ENCODE measurements at places on chromosomes 7 and 10. TPM values are rescaled to one million over a fixed set of nuclear protein-coding genes. Genes with fewer than 3 reads are reported as not detected.

Gene IL6
- total RNA-seq, result 0.41 TPM

GRCh38 chr10:10824591-10825148 lies 193.0 kb upstream of the CELF2 start:
- DNase-seq, result no peak

- DNase-seq, result no peak
These were observed 2.5 kb upstream of the ANXA11 start for GRCh38 chr10:80207768-80208370.

GRCh38 chr10:21600804-21601433 lies 66.9 kb downstream of the MLLT10 start:
- no peak for DNase-seq

DNA sequence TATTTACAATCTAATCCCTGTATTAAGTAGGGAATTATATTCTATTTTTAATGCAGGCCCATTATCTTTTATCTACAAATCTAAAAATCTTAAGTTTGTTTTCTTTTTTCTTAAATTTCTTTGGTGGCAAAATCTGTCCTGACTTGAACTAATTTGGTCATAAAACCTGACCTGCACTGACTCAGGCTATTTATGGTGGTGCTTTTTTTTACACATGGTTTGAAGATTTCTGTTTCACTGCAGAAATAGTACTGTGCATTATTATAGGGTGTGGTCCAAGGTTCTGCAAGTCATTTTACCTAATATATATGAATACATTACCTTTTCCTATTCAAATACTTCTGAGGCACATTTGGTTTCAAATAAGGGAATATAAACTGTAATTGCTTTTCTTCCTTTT lies 137.0 kb downstream of the CD36 start:
- no peak for DNase-seq

DNA sequence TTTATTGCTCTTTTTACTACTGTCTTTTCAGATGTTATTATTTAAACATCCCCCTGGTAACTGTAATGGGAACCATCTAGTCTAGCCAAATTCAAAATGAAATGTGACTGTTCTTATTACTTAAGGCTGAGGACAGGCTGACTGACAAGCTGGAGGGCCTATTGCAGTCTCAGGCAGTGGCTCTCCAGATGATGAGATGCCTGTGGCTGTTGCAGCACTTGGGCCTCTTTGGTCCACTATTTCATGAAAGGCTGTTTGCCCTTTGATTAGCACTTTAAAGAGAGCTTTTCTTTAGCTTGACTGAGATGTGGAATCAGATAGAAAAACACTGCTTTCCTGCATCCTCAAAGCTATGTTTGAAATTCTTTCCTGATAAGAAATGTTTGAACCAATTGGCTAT lies 540.5 kb downstream of the SORCS3 start:
- no peak for DNase-seq

GRCh38 chr7:50141854-50142253 lies 48.8 kb upstream of the ZPBP start:
- DNase-seq, result no peak

- no peak for DNase-seq
These were observed 15.7 kb downstream of the UNCX start for GRCh38 chr7:1248143-1248915.

DNA sequence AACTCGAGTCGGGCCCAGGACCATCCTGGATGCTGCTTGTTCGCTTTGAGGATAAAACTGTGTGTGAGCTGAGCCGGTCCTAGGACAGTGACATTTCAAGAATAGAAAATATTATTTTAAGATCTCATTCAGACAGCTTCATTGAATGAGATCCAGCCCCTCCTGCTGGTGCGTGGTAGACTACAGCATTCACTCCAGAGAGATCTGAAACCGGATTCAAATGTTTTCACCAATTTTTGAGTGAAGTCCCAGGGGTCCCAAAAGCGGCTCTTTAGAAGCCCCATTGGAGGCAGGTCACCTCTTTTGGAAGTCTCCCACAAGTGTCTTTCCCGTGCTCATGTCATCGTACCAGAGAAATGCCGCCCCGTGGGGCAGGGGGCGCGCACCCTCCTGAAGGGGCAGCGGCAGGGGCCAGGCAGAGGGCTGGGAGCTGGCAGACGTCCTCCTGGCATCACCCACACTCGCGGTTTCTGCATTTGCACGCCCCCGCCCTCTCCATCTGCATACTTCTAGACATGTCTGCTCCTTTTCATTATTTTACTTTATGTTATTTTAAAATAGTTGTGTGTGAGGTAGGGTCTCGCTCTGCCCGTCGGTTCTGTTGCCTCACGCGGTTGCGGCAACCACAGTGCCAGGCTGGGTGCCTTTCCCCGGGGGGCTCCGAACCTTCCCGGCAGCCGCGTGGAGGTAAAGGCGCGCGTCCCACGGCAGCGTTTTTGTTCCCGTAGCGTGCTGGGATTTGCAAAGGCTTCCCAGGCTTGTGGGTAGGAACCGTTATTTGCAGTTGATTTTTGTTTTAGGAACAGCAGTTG lies 52.3 kb upstream of the DPYSL4 start:
- no peak for DNase-seq

DNA sequence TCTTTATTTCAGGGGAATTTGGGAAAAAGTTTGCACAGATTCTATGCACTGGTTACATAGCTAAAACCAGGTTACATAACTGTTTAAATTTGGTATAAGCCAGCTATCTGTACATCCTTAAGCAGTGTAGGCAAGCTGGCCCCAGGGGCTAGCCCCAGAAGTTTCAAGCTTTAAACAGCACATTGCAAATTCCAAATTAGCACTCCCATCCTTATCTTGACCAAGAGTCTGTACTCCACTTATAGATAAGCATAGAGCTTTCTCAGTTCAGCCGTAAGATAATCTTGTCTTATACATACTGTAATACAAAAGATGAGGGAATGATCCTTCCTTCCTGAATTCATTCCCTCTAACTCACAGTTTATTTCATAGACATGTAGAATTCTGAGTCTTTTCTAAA lies 109.3 kb downstream of the SPAG6 start:
- DNase-seq, result no peak

- DNase-seq, result no peak
These were observed 26.6 kb downstream of the ST8SIA6 start for GRCh38 chr10:17427666-17428350.

GRCh38 chr10:131678171-131678570 lies 222.6 kb upstream of the PPP2R2D start:
- no peak for DNase-seq

- no peak for DNase-seq
These were observed 42.5 kb downstream of the SYPL1 start for GRCh38 chr7:106069471-106070200.

DNA sequence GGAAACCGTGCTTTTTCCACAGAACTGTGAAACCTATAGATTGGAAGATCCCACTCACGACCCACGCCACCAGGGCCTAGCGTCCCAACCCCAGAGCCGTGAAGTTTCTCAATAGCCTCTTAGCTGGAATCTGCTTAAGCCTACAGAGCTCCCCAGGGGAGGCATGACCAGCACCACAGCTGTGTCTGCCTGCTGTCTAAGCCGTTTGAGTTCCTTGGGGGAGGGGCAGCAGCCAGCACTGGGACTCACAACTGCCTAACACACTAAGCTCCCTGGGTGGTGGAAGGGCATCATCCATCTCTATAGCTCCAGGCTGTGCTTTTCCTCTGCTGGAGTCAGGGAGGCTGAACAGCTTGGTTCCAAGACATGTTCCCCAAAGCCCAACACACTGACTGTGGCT lies 26.0 kb upstream of the TMEM140 start:
- DNase-seq, result no peak

- DNase-seq, result no peak
These were observed 112.1 kb upstream of the ABCB5 start for GRCh38 chr7:20503278-20503950.

DNA sequence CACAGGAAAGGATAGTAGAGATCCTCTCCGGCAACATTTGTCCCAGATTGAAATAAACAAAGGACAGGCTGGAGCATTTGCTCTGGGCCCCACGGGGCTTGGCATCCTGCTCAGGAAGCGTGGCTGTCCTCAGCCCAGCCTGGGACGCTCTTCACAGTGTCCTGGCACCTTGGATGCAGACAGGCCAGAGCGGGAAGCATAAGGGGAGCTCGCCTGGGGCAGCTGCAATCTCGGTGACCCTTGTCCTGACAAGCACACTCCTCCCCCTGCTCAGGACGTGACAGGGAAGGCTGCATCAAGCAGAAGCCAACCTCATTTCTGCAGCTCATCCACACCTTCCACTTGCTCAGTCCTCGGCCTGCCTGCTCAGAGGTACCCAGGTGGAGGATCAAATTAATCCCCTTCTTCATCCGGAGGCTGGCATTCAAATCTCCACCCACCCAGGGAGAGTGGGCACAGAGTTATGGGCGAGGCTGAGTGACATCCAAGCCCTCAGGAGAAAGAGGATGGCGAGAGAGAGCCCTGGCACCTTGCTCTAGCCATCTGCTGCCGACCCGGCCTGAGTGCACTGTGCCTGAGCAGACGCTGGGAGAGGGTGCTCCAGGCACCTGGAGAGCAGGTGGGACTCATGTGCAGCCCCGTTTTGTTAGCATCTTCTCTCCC lies 47.6 kb downstream of the ABRAXAS2 start:
- no peak for DNase-seq

DNA sequence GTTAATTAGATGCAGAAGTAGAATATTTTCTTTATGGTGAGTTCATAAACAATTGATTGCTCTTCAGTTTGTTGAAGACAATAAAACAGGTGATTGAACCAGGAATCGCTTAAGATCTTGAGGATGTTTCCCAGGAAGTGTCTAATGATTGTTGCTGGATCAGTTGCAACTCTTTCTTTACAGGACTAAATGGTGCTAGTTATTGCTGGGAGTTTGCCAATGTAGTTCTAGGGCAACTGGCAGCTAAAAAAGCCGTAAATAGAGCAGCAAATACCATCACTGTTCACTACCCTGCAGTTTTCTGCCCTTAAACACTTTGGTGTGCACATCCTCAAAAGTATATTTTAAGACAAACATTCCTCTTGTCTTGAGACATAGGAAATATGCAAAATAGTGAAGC lies 119.2 kb upstream of the ANK3 start:
- DNase-seq, result no peak

DNA sequence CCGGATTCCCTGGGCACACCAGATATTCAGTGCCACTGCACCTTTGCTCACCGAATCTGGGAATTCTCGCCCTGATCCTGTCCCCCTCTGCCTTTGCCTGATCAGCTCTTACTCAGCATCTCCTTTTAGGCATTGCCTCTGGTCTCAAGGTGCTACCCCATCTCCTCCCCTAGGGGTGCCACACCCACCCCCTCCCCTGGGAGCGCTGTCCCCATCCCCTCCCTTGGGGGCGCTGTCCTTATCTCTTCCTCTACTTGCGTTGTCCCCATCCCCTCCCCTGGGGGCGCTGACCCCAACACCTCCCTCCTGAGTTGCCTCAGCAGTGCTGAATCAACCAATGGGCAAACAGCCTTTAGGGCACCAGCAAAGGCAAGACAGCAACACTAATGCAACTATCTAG lies 686.9 kb upstream of the FOXK1 start:
- peak; percentile 78 for DNase-seq

DNA sequence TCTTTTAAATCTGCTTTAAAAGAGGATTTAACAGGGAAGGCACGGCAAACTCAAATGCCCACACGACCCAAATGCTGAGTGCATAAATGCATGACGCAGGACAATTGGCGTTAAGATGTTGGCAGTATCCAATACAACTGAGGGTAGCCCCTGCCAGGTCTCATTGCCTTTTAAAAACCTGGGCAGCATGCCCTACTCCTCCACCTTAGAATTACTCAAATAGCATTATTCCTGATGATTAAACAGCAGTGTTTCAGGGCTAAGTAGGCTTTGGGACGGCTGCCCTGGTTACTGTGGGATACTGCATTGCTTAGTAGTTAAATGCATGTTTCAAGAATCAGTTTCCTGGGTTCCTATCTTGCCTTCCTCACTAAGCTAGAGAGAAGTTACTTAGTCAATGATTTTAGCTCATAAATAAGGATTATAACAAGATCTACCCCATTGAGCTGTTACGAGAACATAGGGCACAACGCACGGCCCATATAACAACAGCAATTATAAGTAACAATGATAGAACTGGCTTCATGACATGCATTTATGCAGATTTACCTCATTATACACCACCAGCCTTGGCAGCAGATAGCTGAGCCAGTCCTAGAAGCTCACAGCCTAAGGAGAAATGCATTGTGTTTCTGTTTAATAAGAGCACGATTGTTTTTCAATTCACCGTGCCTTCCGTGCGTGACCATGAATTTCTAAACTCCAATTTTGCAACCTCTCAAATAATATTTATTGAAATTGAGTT lies 7.9 kb downstream of the TUBAL3 start:
- DNase-seq, result no peak

DNA sequence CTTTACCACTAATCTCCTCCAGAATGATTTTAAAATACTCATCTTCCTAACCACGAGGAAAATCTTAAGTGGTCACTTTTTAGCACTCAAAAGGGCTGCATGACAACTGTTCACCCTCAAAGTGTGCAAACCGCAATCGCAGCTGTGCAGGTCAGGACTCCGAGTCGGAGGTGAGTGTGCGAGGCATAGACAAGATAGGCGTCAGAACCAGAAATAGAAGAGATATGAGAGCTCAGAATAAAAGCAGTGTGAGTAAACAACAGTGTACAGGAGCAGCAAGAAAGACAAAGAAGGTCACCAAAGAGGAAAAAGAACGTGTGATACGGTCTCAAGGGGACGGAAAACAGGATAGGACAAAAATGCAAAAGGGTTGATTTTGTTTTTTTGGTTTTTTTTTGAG lies 17.5 kb upstream of the ENO4 start:
- no peak for DNase-seq

DNA sequence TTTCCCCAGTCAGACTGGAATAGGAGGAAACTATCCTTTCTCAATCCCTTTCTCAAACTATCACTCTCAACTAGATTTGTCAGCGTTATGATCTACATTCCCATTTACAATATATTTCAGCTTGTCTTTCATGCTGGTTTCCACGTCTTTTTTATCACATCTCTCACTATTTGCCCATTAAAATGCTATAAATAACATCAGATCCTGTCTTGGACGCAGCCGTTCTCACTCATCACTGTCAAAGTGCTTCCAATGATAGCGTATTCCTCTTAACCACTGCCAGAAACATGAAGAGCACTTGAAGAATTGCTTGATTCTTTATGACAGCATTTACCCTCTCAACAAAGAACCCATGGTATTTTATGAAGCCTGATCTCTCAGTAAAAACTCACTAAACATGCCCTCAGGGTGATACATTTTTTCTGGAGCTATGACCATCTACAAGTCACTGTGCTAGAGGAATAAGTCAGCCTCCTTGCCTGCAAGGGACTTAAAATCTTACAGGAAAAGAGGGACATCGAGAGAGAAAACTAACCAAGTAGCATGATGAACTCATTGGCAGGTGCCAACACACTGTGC lies 205.6 kb upstream of the PFKP start:
- DNase-seq, result no peak

GRCh38 chr7:97630116-97630515 lies 101.8 kb upstream of the TAC1 start:
- no peak for DNase-seq
